ENCODE measurements at places on chromosomes 5 and 9.

- no peak for DNase-seq
Measured at GRCh38 chr5:178426326-178427130, 163.7 kb downstream of the COL23A1 start.

- no peak for DNase-seq
Measured at GRCh38 chr9:131271506-131271931, 4.8 kb downstream of the FAM78A start.

DNA sequence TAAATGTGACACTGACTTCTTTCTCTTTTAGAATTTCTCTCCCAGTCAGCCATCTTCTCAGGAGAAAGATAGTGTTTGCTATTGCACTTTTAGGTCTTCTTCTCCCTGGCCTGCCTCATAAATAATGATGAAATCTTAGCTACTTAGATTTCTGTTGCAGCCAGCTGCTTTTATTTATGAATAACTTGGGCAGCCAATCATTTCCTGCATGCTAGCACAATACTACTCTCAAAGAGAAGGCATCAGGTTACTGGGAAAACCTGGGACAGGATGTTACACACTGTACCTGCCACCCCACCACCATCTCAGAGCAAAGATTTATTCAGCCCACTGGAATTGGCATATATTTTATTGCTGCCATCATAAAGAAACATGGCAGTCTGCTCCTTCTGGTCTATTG lies 266.6 kb downstream of the PRELID2 start:
- peak; percentile 50 for DNase-seq

DNA sequence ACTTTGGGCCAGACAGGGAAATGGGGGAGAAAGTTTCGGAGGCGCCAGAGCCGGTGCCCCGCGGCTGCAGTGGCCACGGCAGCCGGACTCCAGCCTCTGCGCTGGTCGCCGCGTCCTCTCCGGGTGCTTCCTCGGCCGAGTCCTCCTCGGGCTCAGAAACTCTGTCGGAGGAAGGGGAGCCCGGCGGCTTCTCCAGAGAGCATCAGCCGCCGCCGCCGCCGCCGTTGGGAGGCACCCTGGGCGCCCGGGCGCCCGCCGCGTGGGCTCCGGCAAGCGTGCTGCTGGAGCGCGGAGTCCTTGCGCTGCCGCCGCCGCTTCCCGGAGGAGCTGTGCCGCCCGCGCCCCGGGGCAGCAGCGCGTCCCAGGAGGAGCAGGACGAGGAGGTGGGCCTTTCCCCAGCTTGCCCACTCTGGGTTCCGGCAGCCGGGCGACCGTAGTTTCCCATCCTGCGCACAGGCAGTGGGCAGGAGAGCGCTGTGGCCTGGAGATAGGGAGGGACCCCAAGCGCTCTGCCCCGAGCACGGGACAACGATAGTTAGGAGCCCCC lies 516 bp downstream of the MAST4 start:
- peak; percentile 53 for DNase-seq

DNA sequence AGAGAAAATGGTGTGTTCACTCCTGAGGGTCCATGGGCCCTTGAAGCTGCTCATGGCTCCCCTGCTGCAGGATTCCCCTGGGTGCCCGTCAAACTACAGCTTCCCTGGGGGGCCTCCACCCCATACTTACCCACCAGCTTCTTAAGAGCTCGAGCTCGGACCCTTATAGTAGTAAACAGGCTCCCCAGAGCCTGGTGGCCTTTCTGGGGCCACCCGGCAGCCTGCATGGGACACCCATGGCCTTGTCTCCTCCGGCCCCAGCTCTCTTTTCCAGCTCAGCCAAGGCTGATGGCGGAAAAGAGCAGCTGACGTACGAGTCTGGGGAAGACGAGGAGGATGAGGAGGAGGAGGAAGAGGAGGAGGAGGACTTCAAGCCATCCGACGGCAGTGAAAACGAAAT lies 4.2 kb upstream of the CEL start:
- no peak for DNase-seq

DNA sequence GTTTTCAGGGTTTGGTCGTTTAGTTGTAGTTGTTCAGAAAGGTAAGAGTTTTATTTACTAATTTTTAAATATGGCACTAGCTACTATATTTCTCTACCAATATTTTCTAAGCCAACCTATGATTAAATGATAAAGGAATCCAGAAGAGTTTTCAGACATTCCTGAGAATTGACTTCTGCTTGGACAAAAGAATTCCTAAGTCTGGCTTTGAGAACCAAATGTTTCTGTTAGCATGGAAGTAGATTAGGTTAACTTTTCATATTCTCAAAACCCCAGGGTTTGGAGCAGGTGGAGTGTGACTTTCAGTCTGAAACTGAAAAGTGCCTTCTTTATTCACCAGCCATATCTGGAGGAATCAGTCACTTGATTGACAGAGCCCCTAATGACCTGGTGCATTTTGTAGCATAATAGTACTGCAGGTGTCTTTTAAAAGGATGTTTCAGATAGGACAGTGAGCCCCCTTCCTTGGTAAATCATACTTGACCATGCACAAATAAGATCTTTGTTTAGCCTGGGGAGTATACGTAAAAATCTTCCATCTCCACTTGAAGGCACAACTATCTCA lies 457.0 kb upstream of the ZNF462 start:
- DNase-seq, result no peak

GRCh38 chr5:95620870-95621838 lies 1.3 kb downstream of the GPR150 start:
- DNase-seq, result peak; percentile 38

DNA sequence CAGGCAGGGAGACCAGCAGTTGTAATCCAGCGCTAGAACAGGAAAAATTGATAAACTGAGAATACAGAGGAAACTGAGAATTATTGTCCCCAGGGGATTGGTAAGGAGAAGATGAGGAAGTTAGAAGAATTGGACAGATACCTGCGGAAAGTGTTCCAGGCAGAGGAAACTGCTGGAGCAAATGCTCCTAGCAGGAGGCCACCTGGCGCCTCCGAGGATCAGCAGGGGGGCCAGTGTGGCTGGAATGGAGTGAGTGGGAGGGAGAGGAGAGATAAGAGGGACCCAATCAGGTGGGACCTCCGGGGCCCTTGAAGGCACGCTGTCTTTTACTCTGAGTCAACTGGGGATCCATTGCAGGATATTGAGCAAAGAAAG lies 695 bp upstream of the ANXA6 start:
- no peak for DNase-seq

DNA sequence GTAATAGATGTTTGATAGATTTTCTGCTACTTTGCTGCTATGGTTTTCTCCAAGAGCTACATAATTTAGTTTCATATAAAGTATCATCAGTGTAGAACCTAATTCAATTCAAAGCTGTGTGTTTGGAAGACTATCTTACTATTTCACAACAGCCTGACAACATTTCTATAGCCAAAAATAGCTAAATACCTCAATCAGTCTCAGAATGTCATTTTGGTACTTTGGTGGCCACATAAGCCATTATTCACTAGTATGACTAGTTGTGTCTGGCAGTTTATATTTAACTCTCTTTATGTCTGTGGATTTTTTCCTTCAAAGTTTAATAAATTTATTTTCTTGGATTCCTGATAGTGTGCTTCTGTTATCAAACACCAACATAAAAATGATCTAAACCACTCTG lies 35.1 kb upstream of the CCDC152 start:
- no peak for DNase-seq

DNA sequence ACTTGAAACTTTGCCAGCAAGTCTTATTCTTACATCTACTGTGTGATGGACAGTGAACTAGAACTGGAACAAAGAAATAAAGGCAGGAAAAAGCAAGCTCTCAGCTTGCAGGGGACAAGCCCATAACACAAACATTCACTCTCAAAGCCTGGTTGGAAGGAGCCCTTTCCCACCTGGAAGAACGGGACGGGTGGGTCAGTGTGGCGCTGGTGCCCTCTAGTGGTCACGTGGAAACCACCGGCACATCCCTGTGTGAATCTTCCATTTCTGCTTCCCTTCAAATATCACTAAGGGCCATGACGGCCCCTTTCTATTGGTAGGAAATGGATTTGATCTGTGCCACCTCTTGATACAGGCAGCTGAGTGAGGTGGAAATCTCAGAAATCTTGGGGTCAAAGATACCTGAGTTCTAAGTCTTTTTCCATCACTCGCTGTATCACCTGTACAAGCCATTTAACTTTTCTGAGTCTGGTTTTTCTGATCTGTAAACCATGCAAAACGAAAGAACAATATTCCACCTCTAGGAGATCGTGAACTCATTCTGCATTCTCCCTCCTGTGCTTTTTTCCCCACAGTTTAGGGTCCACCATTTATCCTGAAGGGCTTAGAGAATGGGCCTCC lies 211.6 kb downstream of the MSX2 start:
- DNase-seq, result peak; percentile 77

DNA sequence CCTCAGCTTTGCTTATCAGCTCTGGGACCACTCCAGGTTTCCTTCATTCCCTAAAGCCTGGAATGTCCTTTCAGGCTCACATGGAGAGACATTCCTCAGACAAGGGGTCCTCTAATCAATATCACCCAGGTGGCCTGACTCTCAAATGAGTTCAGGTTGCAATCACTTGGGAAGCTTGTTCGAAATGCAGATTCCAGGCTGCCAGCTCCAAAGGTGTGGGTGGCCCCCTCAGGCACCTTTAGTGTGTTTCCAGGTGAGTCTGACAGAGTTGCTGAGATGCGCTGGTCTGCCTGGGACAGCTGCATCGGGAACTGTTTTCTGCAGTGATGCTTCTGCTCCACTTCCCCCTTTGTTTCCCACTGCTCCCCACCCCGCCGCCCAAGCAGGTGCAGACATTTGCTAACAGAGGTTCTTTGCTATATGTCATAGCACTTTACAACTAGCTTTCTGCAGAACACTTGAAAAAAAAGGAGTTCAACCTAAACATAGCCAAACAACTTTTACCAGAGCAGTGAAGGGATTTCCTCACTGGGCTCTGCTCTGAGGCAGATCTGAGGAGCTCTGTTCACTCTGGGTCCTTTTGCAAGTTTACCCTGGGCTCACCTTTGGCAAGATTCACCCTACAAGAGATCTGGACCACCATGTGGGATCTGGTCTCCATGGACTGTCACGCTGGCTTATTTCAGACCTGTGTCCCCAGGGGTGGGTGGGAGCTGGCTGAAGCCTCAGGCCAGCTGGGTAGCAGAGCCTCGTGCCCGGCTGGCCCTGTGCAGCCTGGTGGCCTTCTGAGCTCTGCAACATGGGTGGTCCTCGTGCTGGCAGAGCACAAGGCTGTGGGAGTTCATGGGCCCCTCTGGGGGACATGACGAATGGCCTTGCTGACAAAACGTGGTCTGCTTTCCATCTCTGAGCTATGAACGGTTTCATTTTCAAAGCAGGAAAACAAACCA lies 539.6 kb downstream of the CCDC171 start:
- DNase-seq, result peak; percentile 42

GRCh38 chr9:107975426-107976010 lies 485.9 kb upstream of the KLF4 start:
- DNase-seq, result no peak

DNA sequence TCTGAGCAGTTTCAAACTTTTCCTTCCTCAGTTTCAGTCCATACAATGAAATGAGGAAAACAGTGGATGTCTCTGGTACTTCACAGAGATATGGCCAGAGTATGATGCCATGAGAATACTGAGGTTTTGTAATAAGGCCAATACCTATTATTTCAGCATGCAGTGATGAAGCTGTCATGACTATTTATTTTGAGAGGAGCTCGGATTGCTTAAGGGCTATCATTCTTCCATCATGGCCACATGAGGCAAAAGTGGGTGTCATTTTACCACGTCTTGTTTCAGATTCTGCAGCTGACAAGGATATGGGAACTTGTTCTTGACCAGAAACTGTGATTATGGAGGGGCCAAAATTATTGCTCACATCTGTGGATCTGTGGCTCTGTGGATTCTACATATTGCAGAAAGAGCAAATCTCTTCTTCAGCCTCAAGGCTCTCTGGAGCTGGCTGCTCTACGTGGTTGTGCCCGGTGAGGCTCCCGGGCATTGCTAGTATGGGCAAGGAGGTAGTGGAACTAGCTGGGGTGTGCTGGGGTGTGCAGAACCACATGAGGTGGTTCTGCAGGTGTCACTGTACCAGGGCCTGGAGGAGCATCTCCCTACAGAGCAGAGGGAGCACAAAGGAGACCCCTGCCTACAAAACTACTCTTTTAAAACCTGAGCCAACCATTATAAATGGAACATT lies 180.3 kb downstream of the SEMA6A start:
- DNase-seq, result no peak

- no peak for DNase-seq
Measured at GRCh38 chr5:131460867-131461572, 174.0 kb downstream of the RAPGEF6 start.

GRCh38 chr5:173640156-173640804 lies 23.8 kb upstream of the BOD1 start:
- peak; percentile 12 for DNase-seq

- DNase-seq, result no peak
Measured at GRCh38 chr5:88049156-88049555, 219.5 kb downstream of the TMEM161B start.

- peak; percentile 34 for DNase-seq
Measured at GRCh38 chr5:38905516-38905915, 59.7 kb downstream of the OSMR start.

- no peak for DNase-seq
Measured at GRCh38 chr9:107952773-107953172, 463.2 kb upstream of the KLF4 start.

DNA sequence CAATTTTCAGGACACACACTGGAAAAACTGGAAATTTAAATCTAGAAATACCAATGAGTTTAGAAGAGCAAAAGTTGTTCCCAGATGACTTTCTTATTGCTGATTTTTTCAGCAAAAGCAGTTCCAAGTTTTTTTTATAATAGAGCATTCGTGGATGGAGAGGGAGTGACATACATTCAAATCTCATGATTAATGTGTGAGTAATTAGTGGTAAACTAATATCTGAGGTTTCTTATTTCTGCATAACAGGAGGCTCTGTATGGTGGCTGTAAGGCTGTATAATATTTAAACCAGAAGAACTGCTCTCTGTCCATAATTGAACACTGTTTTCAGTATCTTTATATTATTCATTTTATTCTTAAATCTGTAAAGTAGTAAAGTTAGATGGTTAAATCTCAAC lies 25.8 kb downstream of the LYSMD3 start:
- no peak for DNase-seq

DNA sequence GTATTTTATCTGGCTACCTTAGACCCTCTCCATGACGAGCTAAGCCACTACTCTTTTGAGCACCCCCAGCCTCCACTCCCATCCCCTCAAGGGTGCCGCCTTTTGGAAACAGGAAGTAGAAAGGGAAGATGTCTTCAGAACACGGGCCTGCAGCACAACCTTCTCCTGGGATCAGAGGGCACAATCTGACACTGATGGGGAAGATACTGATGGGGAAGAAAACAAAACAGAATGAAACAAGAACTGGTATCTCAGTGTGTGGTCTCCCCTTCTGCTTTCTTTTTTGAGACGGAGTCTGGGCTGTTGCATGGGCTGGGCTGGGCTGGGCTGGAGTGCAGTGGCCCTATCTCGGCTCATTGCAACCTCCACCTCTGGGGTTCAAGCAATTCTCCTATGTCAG lies 539.7 kb upstream of the DAP start:
- no peak for DNase-seq
